Glomerular endothelial cell (primary cell): ENCODE measurements at places on chromosomes 12 and 14. TPM values are rescaled to one million over a fixed set of nuclear protein-coding genes. Genes with fewer than 3 reads are reported as not detected.

PLEKHD1 gene
- 0.18 TPM in 1 of 2 replicates, not detected in the other for total RNA-seq

ENDOU gene
- total RNA-seq: not detected in 2 replicates

BCL2L2 gene
- 12.6 and 23.5 TPM in 2 replicates for total RNA-seq

RTRAF gene
- 79.4 and 128 TPM in 2 replicates for total RNA-seq

RNASE2 gene
- not detected in 2 replicates for total RNA-seq

CLEC9A gene
- total RNA-seq: not detected in 2 replicates

SMCO3 gene
- total RNA-seq: 0.05 and 0.12 TPM in 2 replicates
